ENCODE measurements at places on chromosomes 3 and 15.

- H3K4me3 ChIP-seq, result no peak overlapping the region
- H3K36me3 ChIP-seq, result no peaks in the 10 kb centered on the region
- H3K27me3 ChIP-seq, result peaks cover 14% of the 10 kb centered on the region
- no peak overlapping the region for H3K27ac ChIP-seq
- peak; percentile 28 for DNase-seq
- H3K4me1 ChIP-seq, result no peaks in the 10 kb centered on the region
Observed at GRCh38 chr3:128547368-128547987, 54.5 kb upstream of the GATA2 start.

DNA sequence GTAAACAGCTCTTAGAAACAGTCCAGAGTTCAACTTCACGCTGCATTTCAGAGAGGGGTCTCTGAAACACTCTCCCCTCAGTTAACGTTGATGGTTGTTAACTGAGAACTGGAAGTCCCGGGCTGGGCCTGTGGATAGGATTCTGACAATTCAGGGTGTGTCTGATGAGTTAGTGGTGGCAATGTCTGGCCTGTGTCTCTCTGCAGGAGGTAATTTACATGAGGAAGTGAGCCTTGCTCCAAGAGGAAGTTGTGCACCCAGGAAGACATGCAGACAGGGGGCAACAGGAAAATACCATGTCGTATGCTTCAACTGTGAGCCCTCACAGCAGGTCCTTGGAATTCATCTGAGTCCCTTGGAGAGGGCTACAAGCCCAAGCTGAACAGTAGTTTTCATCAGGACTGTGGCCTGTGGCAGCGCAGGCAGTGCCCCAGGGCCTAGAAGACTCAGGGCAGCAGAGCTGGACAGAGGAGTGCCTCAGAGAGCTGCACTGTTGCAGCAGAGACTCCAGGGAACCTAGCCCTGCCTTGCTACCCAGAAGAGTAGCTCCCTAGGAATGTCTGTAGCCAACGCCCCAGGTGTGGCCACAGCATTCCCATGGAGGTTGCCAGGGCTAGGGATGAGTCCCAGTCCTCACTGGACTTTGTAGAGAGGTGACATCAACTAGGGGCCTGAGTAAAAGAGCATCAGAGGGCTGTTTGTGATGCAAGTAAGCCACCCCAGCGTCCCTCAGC is 104.6 kb upstream of the SELENOK start:
- no peak overlapping the region for H3K4me3 ChIP-seq
- H3K36me3 ChIP-seq, result no peaks in the 10 kb centered on the region
- DNase-seq, result no peak
- H3K27me3 ChIP-seq, result no peaks in the 10 kb centered on the region
- H3K4me1 ChIP-seq, result no peaks in the 10 kb centered on the region

DNA sequence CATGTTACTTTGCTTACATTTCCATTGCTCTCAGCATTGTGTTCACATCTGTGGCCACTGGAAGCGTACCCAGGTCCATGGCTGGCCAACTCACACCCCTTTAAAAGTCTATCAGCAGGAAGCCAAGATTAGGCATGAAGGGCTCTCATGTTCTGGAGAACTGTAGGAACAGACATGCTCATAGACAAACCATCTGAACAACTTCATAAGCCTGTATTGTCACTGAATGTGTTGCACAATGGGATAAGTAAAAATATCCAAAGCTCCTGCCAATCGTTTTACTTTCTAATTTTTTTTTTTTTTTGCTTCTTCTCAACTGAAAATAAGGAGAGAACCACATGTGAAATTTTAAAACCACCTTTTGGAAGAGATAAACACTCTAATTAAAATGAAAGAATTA is 6.4 kb downstream of the RPLP1 start:
- H3K36me3 ChIP-seq, result peaks cover 29% of the 10 kb centered on the region
- H3K27ac ChIP-seq, result no peak overlapping the region
- DNase-seq, result no peak
- peaks cover 38% of the 10 kb centered on the region for H3K4me1 ChIP-seq
- no peaks in the 10 kb centered on the region for H3K27me3 ChIP-seq

- H3K4me1 ChIP-seq, result no peaks in the 10 kb centered on the region
- no peaks in the 10 kb centered on the region for H3K36me3 ChIP-seq
- no peak overlapping the region for H3K27ac ChIP-seq
- no peaks in the 10 kb centered on the region for H3K27me3 ChIP-seq
Observed at GRCh38 chr3:5572168-5572567, 384.7 kb downstream of the EDEM1 start.

DNA sequence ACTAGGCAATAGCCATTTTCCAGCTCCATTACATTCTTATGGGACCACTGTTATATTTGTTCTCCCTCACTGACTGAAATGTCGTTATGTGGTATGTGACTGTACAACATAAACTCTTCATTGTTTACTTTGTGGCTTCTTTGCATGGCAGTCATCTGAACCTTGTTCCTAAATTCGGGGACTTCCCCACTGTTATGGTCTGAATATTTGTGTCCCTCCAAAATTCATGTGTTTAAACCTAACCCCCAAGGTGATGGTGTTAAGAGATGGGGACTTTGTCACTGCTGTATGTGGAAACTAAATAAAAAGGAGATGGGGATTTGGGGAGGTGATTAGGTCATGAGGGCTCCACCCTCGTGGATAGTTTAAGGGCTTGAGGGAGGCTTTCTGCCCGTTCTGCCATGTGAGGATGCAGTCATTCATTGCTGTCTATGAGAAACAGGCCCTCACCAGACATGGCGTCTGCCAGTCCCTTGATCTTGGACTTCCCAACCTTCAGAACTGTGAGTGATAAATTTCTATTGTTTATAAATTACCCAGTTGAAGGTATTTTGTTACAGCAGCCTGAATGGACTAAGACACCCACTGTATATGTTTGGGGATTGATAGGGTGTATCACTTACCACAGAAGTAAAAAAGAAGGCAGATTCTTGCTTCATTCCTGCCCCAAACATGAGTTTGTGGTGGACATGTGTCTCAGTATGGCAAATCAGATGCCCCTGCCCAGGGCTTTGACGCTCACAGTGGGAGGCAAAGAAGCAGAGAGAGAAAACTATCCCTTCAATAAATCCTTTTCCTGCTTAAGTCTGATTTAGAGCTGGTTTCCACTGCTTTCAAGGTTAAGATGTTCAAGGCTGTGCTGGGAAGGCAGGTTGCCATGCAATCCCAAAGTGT is 138.0 kb upstream of the UBE2E1 start:
- no peaks in the 10 kb centered on the region for H3K36me3 ChIP-seq
- H3K4me1 ChIP-seq, result peaks cover 9% of the 10 kb centered on the region
- H3K4me3 ChIP-seq, result no peak overlapping the region
- no peak overlapping the region for H3K27ac ChIP-seq
- no peak for DNase-seq

DNA sequence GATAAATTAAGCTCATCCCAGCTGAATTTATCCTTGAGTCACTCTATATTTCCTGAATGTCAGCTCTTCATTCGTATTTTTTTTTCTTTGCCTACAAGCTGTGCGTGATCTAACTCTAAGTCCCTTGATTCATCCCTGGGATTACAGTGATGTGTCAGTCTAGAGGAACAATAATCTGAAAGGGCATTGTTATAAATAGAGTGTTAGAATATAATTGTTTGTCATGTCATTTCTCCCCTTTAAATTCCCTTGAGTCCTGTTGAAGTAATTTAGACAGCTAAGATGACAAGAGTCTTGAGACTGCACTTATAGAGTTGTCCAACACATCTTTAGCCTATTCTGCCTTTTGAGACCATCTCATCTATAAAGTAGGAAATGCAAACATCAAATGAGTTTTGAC is 621.8 kb downstream of the ZIC1 start:
- H3K36me3 ChIP-seq, result no peaks in the 10 kb centered on the region
- H3K27me3 ChIP-seq, result no peaks in the 10 kb centered on the region
- no peak for DNase-seq

DNA sequence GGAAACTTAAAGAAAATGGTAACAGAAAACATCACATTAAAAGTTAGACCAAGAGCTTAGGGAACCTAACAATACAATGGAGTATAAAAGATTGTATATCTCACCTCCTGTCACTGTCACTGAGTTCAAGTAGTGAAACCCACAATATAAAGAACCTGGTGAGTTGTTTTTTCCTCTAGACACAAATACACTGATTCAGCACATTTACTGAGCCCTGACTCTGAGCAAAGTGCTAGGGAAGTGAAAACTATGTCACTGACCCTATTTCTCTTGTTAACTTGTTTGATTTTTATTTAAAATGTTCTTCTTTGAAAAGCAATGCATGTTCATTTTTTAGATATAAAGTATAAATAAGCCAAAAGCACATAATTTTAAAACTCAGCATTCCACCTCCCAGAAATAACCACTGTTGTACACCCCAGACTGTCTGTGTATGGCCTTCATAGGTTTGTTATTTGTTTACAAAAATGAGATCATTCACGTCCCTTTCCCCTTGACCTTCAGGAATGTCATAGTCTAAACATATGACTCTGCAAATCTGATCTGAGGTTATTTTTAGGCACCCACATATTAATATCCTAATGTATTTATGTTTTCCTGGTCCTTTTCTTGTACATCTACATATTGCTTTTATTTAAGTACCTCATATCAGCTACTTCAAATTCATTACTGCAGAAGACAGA is 69.2 kb upstream of the CSTA start:
- H3K27ac ChIP-seq, result no peak overlapping the region
- H3K4me1 ChIP-seq, result peaks cover 10% of the 10 kb centered on the region

DNA sequence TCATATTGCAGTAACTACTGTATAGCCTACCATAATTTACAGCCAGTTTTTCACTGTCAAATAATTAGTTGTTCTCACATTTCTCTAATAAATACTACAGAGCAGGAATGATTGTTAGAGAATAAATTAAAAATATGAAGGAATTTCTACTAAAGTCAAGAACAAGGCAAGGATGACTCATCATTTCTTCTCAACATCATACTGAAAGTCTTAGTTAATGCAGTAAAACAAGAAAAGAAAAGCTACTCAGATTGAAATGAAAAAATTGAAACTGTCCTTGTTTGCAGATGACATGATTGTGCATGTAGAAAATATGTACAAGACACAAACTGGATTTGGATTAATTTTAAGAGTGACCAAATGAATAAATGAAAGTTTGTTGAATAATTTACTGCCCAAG is 608.2 kb downstream of the NSUN3 start:
- DNase-seq, result no peak
- no peaks in the 10 kb centered on the region for H3K36me3 ChIP-seq
- H3K4me1 ChIP-seq, result no peaks in the 10 kb centered on the region

- H3K4me3 ChIP-seq, result no peak overlapping the region
- no peaks in the 10 kb centered on the region for H3K4me1 ChIP-seq
- H3K27me3 ChIP-seq, result no peaks in the 10 kb centered on the region
- no peak overlapping the region for H3K27ac ChIP-seq
- no peaks in the 10 kb centered on the region for H3K36me3 ChIP-seq
Observed at GRCh38 chr3:147705651-147706051, 296.5 kb downstream of the ZIC1 start.

GRCh38 chr15:88127432-88127790 is 129.1 kb downstream of the NTRK3 start:
- H3K27me3 ChIP-seq, result no peaks in the 10 kb centered on the region
- H3K27ac ChIP-seq, result peak overlapping the region; percentile 12
- H3K36me3 ChIP-seq, result no peaks in the 10 kb centered on the region

GRCh38 chr3:14820156-14820555 is 1.4 kb downstream of the FGD5 start:
- no peak for DNase-seq
- no peak overlapping the region for H3K4me3 ChIP-seq
- H3K27me3 ChIP-seq, result no peaks in the 10 kb centered on the region

- no peaks in the 10 kb centered on the region for H3K27me3 ChIP-seq
- no peak overlapping the region for H3K27ac ChIP-seq
- no peaks in the 10 kb centered on the region for H3K4me1 ChIP-seq
Observed at GRCh38 chr3:35523074-35523473, 116.3 kb upstream of the ARPP21 start.

GRCh38 chr15:76149291-76149915 is 89.6 kb downstream of the TMEM266 start:
- no peak overlapping the region for H3K4me3 ChIP-seq
- no peak for DNase-seq
- no peaks in the 10 kb centered on the region for H3K27me3 ChIP-seq
- no peak overlapping the region for H3K27ac ChIP-seq
- H3K4me1 ChIP-seq, result peaks cover 29% of the 10 kb centered on the region

GRCh38 chr3:73188707-73189106 is 127.2 kb downstream of the EBLN2 start:
- no peaks in the 10 kb centered on the region for H3K36me3 ChIP-seq
- H3K4me3 ChIP-seq, result no peak overlapping the region
- no peak for DNase-seq
- no peak overlapping the region for H3K27ac ChIP-seq
- no peaks in the 10 kb centered on the region for H3K27me3 ChIP-seq

GRCh38 chr15:67900621-67901147 is 60.8 kb upstream of the RNU6-1 start:
- H3K27ac ChIP-seq, result no peak overlapping the region
- no peaks in the 10 kb centered on the region for H3K36me3 ChIP-seq
- no peak overlapping the region for H3K4me3 ChIP-seq
- no peaks in the 10 kb centered on the region for H3K4me1 ChIP-seq
- no peak for DNase-seq

DNA sequence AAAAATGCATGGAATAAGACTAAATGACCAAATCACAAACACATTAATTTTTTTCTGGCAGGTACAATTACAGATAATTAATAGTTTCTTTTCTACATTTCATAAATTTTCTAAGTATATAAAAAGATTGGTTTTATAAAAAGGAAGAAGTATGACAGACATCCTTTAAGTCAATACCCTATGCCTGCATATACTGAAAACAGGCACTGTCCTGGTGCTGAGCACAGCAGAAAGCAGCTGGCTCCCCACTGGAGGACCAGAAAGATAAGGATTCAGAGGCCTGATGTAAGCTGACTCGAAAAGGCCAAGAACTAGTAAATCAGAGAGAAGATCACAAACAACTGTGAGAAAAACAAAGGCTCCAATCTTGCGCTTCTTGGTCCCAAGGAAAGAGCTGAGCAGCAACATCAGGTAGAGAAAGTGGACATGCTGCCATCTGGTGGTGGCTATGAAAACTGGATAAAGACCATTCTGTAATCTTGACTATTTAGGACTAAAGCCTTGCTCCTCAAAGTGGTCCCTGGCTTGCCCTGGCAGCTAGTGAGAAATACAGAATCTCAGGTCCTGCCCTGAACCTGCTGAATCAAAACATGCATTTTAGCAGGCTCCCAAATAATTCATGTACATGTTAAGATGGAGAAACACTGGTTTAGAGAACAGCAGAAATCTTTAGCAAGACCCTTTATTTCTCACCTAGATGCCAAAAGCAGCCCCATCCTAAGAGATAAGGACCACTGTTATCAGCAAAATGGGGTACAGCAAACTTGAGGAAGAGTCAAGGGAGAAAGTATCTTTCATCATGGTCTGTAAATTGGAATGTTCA is 76.0 kb downstream of the TRANK1 start:
- no peaks in the 10 kb centered on the region for H3K27me3 ChIP-seq
- peaks cover 7% of the 10 kb centered on the region for H3K36me3 ChIP-seq
- H3K27ac ChIP-seq, result no peak overlapping the region
- no peaks in the 10 kb centered on the region for H3K4me1 ChIP-seq
- no peak overlapping the region for H3K4me3 ChIP-seq
- no peak for DNase-seq

- H3K27ac ChIP-seq, result no peak overlapping the region
- no peak overlapping the region for H3K4me3 ChIP-seq
- H3K36me3 ChIP-seq, result no peaks in the 10 kb centered on the region
- no peaks in the 10 kb centered on the region for H3K27me3 ChIP-seq
- DNase-seq, result no peak
Observed at GRCh38 chr3:80261082-80261481, 493.3 kb upstream of the ROBO1 start.

Measured in suprapubic skin (tissue), 4 donors.